Activated T-helper 17 cell treated with anti-CD3 and anti-CD28 coated beads, Interleukin-2, amount 50 U/mL, for 72 hours (primary cell): ENCODE measurements at places on chromosomes 5 and 9. TPM values are rescaled to one million over a fixed set of nuclear protein-coding genes. Genes with fewer than 3 reads are reported as not detected.

The ANKH gene
- total RNA-seq, result 101 TPM

The CDKN2B gene
- total RNA-seq, result 0.76 TPM

The BTNL3 gene
- total RNA-seq, result not detected

The ZNF883 gene
- 0.76 TPM for total RNA-seq

The PCDHGB6 gene
- total RNA-seq, result not detected

- ATAC-seq, result peak; percentile 86
These were observed 45.0 kb upstream of the TNFSF15 start for GRCh38 chr9:114850871-114851270.

DNA sequence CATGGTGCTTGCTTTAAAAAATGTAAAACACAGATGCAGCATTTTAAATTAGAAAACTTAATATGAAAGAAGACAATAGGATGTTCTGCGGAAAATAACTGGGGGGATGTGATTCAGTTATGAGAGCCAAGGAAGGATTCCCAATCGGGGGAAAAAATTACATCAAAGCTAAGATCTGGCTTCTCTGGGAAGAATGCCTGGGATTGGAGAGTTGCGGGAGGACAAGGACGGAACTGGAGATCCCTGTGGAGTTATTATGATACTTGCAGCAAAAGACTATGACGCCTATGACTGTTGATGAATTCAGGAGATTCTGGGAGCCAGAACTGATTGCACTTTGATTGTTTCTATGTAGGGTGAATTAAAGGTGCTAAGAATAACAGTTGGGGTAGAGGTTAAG, 24.6 kb downstream of the MTX3 start:
- ATAC-seq, result no peak

- no peak for ATAC-seq
These were observed 280.4 kb downstream of the SH3GL2 start for GRCh38 chr9:17859228-17859627.

The SLC36A3 gene
- total RNA-seq, result not detected

The TOR1B gene
- 26.6 TPM for total RNA-seq

DNA sequence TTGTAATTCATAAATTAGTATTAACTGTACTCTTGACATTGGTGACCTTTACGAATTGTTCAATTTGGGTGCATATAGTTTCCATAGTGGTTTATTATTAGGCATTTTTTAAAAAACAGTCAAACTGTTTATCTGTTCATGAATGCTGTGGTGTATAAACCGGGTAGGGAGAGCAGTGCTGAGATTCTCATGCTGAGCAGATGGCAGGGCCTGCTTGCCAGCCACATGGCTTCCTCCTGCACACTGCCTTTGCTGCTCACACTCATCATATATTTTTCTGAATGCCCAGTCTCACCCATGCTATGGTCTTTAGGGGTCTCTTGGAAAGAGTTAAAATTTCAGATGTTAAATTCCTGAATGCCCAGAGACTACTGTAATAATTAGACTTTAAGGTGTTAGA, 40.8 kb downstream of the NNT start:
- no peak for ATAC-seq

The SPATA31A5 gene
- not detected for total RNA-seq

The PCDHA2 gene
- not detected for total RNA-seq

DNA sequence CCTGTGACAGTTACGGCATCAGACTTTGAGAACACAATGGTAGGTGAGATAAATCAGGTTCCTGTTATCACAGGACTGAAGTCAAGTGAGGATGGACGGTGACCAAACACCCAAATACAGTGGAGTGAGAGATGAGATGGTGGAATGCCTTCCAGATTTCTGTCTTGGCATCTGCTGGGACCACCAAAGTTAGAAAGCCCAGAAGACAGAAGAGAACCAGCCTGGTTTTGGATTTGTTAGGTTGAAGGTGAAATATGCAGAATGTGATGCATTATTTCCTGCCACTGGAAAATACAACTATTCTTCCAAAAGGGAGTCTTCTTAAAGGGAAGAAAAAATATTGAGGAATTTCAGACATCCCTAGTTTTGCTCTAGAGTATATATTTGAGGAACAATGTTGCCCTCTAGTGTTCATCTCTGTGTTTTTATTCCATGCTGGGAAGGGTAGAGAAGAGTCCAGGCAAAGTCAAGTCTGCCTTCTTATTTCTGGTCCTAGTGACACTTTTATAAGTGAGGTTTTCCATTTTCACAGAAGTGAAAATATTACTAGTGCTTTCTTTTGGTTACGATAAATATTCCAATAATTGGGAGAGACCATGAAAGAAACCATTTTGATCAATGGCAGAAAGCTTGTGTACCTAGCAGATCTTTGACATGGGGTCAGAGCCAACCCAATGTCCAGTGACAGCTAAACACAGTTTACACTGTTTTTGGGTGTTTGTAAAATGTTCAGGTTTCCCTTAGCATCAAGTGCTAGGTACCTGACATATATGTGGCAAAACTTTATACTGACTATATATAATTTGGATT, 142.3 kb upstream of the ANKH start:
- peak; percentile 52 for ATAC-seq

- no peak for ATAC-seq
These were observed 85.1 kb downstream of the NDUFAF2 start for GRCh38 chr5:61030163-61030482.

The PCDHGB3 gene
- total RNA-seq, result 0.21 TPM

GRCh38 chr5:173475780-173476179, 140.7 kb downstream of the BOD1 start:
- no peak for ATAC-seq

DNA sequence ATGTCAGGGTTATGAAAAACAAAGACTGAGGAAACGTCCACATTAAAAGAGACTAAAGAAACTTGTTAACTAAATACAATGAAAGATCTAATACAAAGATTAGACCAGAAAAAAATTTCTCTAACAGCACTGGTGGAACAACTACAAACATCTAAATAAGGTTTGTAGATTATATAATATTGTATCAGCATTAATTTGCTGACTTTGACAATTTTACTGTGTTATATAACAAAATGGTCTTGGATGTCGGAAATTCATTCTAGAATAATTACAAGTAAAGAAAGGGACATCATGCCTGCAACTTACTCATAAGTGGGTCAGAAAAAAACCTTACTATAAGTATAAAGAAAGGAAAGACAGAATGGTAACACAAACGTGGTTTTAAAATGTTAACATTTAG, 50.1 kb downstream of the PJA2 start:
- no peak for ATAC-seq

- no peak for ATAC-seq
These were observed 91.0 kb upstream of the SH3PXD2B start for GRCh38 chr5:172545291-172545801.

The LMAN2 gene
- total RNA-seq, result 122 TPM

The C5orf58 gene
- total RNA-seq, result not detected

The CYLC2 gene
- total RNA-seq, result not detected

- ATAC-seq, result no peak
These were observed 79.5 kb downstream of the PRRT1B start for GRCh38 chr9:131624636-131625507.

- no peak for ATAC-seq
These were observed 100.2 kb downstream of the PDE8B start for GRCh38 chr5:77310494-77311213.

The LCN9 gene
- not detected for total RNA-seq

The HINT1 gene
- total RNA-seq, result 316 TPM

DNA sequence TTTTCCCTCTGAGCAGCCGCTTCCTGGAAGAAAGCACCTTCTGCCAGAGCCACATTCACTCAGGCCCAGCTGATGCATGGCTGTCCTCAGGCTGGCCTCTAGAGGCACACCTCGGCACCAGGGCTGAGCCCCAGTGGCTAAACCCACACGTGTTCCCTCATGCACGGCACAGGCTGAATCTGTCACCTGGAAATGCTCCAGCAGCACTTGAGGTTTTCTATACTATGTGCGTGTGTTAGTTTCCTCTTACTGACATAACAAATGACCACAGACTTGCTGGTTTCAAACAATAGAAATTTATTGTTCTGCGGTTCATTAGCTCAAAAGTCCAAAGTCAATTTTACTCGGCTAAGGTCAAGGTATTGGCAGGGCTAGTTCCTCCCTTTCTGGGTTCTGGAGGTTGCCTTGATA, 141.4 kb downstream of the LRRC70 start:
- no peak for ATAC-seq

The ODF2 gene
- 49.4 TPM for total RNA-seq

The SLC45A2 gene
- total RNA-seq, result not detected

- no peak for ATAC-seq
These were observed 12.0 kb downstream of the GDF9 start for GRCh38 chr5:132854301-132854700.

- ATAC-seq, result no peak
These were observed 6.1 kb downstream of the PRDM6 start for GRCh38 chr5:123094919-123095797.

- no peak for ATAC-seq
These were observed 188.9 kb downstream of the PDZD2 start for GRCh38 chr5:31827867-31828266.

The PCDHGA7 gene
- 0.06 TPM for total RNA-seq

GRCh38 chr5:80835128-80835527, 125.0 kb upstream of the RASGRF2 start:
- no peak for ATAC-seq

DNA sequence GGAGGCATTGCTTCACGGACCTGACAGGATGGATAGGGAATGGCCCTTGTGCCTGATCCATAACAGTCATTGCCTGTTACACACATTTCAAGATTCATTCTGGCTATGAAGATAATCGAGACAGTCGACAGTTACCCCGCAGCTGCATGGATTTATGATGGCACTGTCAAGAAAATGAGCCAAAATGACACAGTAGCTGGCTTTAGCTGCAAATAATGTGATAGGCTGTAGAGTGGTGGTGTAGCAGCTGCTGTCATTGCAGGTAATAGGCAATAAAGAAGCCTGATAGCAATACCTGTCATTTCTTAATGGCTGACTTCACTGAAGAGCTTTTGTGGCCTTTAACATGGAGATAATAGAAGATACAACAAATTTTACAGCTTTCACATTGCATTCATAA, 1085.2 kb upstream of the ARRDC3 start:
- ATAC-seq, result no peak

DNA sequence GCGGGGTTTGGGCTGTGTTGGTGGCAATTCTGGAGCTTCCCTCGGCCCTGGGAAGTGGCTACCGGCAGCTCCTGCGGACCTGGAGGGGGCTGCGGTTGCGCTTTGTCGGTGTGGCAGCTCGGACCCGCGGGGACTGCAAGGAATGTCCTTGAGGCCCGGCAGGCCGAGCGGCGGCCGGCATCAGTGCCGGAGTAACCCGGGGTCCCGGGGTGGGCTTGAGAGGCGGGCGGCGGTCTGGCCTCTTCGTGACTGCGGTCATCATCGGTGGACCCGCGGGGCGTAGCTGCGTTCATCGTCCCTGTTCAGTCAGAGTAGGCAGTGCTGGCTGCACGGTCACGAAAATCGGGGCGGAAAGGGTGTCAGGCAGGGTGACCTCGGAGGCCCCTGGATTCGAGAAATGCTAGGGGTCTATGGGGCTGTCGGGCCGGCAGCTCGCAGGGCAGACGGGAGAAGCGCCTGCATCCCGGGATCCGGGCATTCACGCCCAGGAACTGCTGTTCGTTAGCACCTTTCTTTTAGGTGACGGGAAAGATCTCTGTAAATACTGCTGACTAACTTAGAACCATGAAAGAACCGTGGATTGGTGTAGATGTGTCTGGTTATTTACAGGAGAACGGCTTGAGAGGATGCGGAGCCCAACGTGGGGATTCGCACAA, 474 bp downstream of the HMGCR start:
- ATAC-seq, result no peak

DNA sequence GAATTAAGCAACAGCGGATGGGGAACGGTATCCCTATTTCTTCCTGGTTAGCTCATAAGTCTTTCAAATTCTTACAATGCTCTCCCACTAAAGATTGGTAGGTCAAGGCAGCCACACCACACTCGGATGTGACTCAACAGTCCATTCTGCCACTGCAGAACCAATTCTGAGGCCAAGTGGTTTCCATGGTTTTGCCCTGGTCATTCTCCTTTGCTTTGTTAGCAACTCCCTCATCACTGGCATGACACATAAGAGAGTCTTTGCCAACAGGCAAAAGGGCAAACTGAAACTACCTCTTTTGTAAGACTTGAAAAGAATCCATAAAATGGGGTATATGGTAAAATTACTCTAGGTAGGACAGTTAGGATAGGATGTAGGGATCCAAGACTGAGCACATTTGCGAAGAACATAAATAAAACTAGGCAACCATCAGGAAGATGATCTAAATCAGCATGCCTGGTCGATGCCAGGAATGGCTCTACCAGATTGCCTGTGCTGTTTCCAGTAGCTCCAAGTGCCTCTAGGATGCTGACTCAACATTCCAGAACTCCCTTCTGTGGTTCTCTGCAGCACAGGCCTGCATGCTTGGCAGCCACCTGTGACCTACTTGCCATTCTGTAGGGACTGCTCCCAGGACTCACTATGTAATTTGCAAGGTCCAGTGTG, 105.4 kb downstream of the DCP2 start:
- no peak for ATAC-seq

DNA sequence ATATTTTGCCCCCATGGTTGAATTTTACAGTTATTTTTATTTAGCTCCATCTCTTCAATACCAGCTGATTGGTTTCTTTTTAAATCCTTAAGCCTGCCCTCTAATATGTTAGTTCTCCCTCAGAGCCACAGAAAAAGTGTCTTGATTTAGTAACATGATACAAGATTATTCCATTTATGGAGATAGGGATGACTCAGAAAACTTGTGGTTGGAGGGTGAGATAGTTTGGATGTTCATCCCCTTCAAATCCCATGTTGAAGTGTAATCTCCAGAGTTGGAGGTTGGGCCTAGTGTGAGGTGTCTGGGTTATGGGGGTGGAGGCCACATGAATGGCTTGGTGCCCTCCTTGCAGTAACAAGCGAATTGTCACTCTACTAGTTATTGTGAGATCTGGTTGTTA, 115.7 kb downstream of the FBXO38 start:
- no peak for ATAC-seq

DNA sequence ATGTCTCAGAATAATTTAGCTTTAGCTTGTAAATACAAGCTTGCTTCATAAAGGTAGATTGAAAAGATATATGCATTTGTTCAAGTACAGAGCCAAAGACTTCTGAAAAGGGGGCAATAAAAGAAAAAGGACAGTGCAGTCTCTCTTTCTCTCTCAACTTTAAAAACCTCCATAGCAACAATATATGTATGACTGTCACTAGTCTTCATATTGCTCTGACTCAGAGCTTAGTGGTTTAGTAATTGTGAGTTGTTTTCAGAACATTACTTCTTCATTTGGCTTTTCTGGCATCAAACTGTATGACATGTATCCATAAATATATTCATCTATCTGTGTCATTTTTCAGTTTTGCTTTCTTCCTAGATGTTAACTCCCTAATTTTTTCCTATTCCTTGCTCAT, 194.6 kb upstream of the KIF2A start:
- ATAC-seq, result peak; percentile 75

DNA sequence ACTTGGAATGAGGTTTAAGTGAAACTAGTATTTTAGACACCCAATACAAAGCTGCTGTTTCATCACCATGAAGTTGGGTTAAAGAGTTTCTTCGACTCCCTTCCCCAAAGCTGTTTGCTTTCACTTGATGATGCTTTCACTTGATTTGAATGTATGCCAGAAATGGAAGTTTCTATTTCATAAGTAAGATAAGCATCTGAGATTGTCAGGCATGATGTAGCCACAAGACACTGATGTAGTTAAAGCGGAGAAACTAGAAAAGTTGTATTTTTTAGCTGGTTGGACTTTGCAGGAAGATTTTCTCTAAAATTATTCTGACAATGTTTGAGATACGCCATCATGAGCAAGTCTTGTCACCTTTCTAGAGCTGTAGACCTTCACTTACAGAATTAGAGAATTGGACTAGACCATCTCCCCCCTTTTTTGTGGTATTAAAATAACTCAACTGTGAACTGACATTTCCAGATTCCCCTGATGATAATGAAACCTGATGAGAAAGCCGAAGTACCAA, 20.0 kb downstream of the MOCS2 start:
- peak; percentile 89 for ATAC-seq

The FREM1 gene
- total RNA-seq, result 0.45 TPM

- peak; percentile 99 for ATAC-seq
These were observed 193.2 kb downstream of the MAPKAP1 start for GRCh38 chr9:125513668-125514413.
